ENCODE measurements at places on chromosomes 3 and 15.

GRCh38 chr15:85658816-85659215 is 135.9 kb downstream of the KLHL25 start:
- DNase-seq: no peak

GRCh38 chr15:49604625-49605409 is 15.8 kb downstream of the FAM227B start:
- DNase-seq: no peak

- DNase-seq: no peak
Observed at GRCh38 chr15:93378558-93378957, 289.5 kb upstream of the RGMA start.

- no peak for DNase-seq
Observed at GRCh38 chr3:65733459-65733858, 305.3 kb downstream of the MAGI1 start.

DNA sequence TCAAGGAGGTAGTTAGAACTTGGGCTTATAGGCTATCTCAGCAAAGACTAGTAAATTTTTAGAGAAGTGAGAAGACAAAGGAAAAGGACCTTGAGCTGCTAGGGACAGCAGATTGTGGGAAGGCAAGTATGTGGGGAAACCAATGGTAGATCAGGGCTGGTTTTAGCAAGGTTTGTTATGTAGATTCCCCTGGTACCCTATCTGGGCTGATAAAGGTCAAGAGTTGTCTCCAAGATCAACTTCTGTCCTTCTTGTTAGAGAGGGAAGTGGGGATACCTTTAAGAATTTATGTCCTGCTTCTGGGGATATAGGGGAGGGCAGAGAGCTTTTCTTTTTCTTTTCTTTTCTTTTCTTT is 28.9 kb downstream of the KAT2B start:
- DNase-seq: no peak

DNA sequence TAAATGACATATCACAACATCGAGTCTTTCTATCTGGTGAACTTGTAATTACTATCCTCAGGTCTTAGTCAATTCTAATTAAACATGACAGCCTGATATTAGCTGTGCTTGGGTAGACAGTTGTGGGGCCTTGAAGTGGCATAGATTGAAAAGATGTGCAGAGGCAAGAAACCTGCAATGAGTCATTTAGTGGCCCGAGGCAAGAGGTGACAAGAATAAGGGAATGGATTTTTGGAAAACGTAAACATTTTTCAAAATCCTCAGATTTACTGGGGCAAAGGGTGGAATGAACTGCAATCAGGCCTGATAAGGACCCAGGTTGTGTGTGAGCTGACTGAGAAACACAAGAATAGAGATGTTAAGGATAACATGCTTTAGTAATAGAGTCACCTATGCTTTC is 29.5 kb upstream of the ULK4 start:
- no peak for DNase-seq
